NCI-H2081 treated with DMSO at 0.1 percent for 48 hours (cell line): ENCODE measurements at places on chromosomes 4 and X.

GRCh38 chrX:92232182-92232581, 453.0 kb downstream of the PCDH11X start:
- DNase-seq: no peak

- DNase-seq: no peak
Observed at GRCh38 chr4:95293014-95293413, 255.8 kb downstream of the UNC5C start.

GRCh38 chrX:51598899-51599298, 19.8 kb downstream of the CENPVL3 start:
- no peak for DNase-seq

- no peak for DNase-seq
Observed at GRCh38 chrX:13305108-13305507, 14.7 kb downstream of the ATXN3L start.

DNA sequence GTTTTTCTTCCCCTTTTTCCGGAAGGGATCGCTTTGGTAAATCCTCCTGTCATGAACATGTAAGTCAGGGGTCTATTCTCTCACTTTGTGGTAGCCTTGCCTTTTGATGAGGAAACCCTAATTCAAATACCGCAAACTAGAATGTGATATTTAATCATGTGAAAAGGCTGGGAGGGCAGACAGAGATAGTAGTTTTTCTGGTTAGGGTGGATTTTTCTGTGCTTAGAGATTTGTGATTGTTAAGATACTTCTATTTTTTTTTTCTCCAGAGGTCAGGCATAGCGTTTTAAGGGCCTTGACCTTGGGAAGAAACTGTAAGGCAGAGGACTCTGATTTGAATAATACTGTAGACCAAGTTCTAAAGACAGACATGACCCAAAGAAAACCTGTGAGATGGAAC, 41.8 kb upstream of the PACRGL start:
- DNase-seq: no peak

- no peak for DNase-seq
Observed at GRCh38 chr4:12146339-12146738, 717.6 kb upstream of the HS3ST1 start.

- DNase-seq: no peak
Observed at GRCh38 chr4:81213671-81214070, 1.4 kb downstream of the PRKG2 start.

DNA sequence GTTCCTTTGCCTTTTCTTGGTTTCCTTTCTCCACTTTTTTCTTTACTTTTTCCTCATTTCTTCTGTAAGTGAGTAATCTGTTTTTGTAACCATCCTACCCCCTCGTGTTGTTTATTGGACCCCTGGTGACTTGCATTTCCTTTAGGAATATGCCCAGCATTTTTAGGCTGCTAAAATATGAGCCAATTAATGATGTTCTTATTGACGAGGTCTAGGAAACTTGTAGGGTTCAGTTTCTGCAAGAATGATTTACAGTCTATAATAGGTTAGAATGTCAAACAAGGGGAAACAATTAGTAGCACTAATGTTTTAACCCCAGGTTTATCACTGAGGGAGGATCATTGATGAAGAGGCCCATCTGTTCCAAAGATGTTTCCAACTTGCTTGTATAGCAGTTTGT, 79.0 kb downstream of the CPE start:
- no peak for DNase-seq

DNA sequence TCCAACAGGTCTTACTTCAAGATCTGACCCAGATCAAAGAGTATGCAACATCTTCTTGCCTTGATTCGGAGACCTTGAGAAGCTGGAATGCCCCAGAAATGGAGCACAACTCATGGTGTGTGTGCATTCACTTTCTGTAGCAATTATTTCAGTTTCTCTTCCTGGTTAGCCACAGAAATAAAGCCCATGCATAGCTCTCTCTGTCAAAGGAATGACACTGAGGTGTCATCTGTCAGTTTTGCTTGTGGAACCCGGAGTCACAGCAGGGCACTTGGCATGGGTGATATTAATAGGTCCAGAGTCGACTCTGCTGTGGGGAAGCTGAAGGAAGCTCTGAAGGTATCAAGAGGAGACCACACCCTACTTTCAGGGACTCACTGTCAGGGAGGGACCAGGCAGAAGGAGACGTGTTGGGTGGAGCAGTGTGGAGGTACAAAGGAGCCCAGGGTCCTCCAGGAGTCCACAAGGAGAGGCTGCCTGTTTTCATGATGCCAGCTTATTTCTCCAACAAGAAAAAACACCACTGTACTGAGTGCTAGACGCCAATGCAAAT, 10.7 kb downstream of the CLNK start:
- DNase-seq: no peak
